ENCODE measurements at places on chromosomes 3 and 15.

DNA sequence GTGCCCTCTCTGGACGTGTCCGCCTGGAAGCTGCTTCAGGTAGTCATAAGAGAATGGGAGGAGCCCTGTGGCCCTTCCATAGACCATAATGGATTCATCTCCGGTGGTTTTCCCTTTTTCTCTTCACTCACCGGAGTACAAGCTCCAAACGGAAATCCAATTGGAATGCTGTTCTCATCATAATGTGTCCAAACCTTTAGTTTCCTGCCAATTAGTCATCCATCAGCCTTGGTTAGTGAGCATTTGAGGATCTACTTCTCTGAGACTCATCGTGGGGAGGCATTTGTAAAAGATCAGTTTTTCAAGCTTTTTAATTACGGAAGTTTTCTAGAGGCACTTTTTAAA, 34.9 kb downstream of the ABHD2 start:
- DNase-seq: no peak

- DNase-seq: no peak
Measured at GRCh38 chr3:119933207-119933606, 151.3 kb downstream of the NR1I2 start.

DNA sequence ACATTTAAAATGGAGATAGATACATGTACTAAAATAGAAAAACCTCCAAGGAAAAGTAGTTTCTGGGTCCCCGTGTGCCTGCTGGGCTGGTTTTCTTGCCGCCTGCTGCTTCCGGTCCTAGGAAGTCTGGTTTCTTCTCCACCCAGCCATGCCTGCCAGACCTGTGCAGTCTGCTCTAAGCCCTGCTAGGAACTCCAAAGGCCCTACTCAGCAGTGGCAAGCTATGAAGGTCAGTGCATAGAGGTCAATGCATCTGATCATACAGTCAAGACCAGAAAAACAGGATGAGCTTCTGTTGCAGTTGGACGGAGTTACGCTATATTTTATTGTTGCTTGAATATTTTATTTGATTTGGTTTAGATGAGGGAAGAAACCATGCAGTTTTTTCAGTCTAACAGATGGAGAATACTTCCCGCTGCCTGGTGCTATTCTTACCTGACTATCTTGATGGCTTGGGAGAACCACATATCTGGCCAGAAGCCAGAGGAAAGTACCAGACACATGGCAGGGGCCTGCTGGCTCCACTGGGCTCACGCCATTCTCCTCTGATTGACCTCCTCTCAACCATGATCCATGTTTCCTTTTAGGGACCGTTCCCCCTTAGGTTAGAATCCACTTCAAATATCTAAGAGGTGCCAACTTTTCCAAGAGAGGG, 226.8 kb upstream of the ST8SIA2 start:
- DNase-seq: no peak

DNA sequence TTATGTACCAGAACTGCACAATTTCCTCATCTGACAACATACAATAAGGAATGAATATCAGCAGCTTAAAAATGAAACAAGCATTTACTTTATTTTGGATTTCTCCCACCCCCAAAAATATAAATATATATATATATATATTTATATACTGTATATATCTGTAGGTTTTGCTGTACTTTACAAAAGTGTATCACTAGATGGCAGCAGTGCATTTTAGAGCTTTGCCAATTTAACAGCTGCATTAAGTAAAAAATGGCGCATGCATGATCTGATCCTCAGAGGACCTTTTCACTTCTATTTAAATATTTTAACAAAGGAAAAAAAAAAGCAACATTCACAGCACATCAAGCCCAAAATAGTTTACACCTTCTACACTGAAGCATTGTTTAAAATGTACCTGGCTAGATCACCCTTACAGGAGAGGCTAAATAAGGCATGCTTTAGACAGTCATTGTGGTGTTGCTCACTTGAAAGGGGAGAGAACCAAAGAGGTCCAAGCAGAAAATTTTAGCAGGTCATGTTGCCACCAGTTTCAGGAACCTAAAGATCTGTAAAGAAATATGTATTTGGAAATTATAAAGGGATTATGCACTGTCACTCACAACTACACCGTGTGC, 72.6 kb downstream of the NPTN start:
- no peak for DNase-seq

- no peak for DNase-seq
Measured at GRCh38 chr3:161415506-161416231, 44.4 kb upstream of the SPTSSB start.

- no peak for DNase-seq
Measured at GRCh38 chr3:64238971-64239667, 13.9 kb upstream of the PRICKLE2 start.

DNA sequence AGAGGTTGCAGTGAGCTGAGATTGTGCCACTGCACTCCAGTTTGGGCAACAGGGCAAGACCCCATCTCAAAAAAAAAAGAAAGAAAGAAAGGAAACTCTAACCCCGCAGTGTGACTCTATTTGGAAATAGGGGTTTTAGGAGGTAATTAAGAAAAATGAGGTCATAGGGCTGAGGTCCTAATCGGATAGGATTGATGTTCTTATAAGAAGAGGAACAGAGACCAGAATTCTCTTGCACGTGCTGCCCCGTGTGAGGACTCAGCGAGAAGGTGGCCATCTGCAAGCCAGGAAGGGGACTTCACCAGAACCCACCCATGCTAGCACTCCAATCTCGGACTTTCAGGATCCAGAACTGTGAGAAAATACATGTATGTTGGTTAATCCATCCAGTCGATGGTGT, 25.8 kb downstream of the KLHL6 start:
- DNase-seq: no peak

- no peak for DNase-seq
Measured at GRCh38 chr3:81884791-81885190, 123.3 kb upstream of the GBE1 start.

DNA sequence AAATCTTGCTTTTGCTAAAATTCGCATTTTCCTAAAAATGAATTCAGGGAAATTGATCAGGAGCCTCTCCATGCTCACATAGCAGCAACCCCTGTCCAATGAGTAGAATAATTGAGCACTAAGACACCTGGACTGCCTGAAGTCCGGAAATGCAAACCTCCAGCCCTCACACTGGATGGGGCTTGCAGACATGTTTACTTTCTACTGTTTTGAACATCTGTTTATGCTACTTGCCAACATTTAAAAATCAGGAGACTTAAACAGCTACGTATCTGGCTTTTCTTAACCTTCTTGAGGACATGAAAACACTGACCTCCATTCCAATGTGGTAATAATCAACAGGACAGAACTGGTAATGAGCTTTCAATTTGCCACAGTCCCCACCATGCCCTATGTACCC, 184.4 kb downstream of the SHOX2 start:
- no peak for DNase-seq

DNA sequence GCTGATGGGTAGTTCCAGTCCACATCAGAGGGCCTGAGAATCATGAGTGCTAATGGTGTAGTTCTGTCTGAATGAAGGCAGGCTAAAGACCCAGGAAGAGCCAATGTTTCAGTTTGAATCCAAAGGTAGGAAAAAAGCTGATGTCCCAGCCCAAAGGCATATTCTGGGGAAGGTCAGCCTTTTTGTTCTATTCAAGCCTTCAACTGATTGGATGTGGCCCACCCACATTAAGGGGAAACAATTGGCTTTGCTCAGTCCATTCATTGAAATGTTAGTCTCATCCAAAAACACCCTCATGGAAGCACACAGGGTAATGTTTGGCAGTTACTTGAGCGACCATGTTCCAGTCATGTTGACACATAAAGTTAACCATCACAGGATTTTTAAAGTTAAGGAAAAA, 25.9 kb downstream of the EPHB1 start:
- DNase-seq: no peak

DNA sequence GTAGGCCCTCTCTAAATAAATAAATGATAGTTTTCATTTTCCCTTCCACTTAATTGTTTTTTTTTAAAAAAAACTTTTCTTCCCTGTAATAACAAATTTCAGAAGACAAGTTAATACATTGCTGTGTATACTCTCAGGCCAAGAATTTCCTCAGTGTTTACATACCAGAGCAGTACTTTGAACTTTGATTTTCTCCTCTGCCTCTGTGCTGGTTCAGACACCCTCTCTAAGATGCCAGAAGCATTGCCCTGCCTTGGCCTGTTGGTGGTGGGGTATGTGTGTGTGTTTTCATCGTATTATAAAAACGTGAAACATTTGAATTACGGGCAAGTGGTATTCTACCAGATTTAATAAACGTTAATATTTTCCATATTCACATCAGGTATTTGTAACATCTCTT, 70.1 kb downstream of the SMAD3 start:
- no peak for DNase-seq

DNA sequence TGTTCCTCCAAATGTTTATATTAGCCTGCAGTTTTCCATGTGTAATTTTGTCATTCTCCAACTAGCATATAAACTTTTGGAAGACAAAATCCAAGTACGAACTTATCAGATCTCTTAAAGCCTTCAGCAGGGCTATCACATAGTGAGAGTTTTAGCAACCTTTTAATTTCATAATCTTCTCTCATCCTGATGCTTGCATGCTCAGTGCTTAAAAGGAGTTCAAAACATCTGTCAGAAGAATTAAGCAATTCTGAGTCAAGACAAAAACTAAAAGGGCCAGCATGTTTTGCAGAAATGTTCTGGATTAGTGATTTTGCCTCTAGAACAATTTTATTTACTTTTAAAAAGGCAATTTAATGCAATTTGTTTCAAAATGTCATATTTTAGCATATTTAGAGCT, 73.4 kb upstream of the SLC2A2 start:
- no peak for DNase-seq

DNA sequence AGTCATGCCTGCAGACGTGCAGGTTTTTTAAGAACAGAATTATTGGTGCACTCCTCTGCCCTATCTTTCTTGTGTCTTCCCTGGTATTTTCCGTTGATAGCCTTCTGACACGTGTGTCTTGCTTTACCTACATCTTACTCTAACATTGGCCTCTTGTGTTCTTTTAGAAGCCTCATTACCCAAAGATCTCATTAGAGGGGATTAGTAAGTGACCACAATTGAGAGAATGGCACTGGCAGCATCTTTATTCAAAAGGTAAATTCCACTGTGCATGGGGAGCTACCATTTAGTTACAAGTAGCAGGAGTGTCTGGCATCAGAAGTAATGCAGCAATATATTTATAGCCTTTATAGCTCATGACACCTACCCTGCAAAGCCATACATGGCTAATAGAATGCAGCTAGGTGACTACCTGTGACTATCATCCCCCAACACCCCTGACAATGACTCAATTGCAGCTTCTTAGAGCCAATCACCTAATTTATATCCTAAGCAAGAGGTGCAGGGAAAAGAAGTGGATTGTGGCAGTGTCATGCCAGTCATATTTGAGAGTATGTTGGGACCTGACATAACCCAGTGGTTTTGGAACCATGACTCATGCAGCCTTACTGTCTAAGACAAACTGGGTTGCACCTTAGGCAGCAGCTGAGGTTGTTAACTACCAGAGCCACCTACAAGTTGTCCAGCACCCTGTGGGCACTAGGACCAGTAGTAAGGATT, 164.8 kb downstream of the GRM7 start:
- no peak for DNase-seq

GRCh38 chr15:23038726-23039142, 635 bp downstream of the TUBGCP5 start:
- no peak for DNase-seq

DNA sequence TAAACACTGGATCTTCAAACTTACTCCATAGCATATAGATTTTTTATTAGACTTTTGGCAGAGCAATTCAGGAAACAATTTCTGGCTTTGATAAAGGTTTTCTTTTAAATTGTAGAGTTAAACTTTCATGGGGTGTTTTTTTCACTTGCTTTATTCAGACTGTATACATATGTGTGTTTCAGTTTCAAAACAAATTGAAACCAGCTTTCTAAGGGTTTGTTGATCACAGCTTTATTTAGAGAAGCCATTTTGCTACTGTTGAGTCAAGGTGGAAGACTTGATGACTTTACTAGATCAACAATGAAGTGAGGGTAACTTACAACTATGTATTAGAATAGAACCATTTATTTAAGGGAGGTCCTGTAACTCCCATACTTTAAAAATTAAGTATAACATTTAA, 6.2 kb downstream of the UBE2E1 start:
- no peak for DNase-seq

DNA sequence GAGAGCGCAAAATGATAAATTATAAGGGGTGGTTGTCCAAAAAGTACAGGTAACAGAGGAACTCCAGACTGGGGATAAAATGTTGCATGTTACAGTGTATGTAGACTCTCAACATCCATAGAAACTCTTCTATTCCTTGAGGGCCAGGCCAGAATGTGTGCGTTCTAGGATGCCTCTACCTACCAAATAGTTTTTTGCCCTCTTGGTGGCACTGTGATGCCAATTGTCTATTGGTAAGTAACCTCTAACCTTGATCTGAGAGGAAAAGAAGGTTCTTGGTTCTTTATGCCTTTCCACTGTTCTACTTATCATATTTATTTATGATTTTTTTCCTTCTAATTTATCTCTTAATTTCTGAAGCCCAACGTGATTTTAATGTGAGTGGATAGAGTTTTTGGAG, 424.6 kb downstream of the GRM7 start:
- no peak for DNase-seq

DNA sequence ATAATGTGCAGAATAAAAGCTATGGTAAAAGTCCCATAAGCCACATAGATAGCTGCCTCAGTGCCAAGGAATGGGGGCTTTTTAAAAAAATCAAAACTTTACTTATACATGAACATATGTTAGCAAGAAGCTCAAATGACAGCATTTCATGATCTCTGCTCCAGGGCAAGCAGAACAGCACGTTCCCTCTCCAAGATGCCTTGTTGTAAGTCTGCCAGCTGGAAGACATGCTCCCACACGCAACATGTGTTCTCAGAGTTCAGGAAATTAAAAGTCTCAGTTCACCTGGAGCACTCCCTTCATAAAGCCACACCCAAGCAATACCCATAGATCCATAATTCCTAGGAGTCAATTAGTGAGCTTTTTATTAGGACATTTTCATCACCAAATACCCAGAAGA, 52.2 kb downstream of the ABI3BP start:
- DNase-seq: no peak

DNA sequence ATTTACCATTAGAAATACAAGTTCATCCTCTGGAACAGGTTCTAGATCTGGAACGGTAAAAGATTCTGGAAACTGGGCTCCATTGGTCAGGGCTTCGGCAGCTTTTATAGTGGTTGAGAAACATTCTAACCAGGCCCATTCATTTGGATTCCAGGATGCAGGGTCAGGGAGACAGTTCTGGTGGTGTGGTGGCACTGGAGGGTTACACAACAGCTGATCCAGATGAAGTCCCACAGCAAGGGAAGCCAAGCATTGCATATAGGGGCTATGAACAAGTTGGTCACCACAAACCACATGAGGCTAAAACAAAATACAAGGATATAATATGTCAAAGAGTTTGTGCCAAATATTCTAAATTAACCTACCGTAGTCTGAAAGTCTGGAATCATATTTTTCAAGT, 43.0 kb downstream of the FBXL22 start:
- no peak for DNase-seq

- DNase-seq: no peak
Measured at GRCh38 chr3:53193466-53194209, 32.6 kb downstream of the PRKCD start.

DNA sequence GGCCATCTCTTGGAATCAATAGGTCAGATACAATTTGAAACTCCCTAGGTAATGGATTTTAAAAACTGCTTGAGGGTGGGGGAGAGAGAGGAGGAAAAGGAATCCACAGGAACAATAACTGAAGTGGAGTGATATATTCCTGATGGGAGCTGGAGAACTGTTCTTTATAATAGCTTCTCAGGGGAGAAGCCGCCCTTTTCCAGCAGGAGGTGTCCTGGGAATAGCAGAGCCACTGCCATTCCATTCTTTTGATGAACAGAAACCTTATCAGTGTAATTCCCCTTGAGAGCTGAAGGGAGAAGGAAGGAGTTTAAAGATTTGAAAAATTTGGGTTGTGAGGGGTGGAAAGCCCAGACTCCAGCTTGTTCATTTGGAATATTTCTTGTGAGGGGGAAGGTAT, 504.9 kb upstream of the DPH6 start:
- no peak for DNase-seq

Data from stimulated activated CD8-positive, alpha-beta memory T cell treated with anti-CD3 and anti-CD28 coated beads, Interleukin-4, amount 100 ng/mL, for 4 hours (primary cell).